ENCODE measurements at places on chromosomes 16 and 17. TPM values are rescaled to one million over a fixed set of nuclear protein-coding genes. Genes with fewer than 3 reads are reported as not detected.
A peak's percentile ranks its signal among the peaks of the same experiment; 100 is the strongest.

Gene DPEP3
- polyA plus RNA-seq: 3.1 TPM

GRCh38 chr16:1918351-1919326, at the start of gene HS3ST6:
Gene HS3ST6 (minus strand): TSS chr16:1918415. CDS start chr16:1918323, 92 bp downstream.
- no peak for DNase-seq
- H3K4me1 ChIP-seq: peaks cover 2% of the 10 kb centered on the region
- no peak within 1 kb of the TSS for H3K27ac ChIP-seq
- H3K4me3 ChIP-seq: no peak within 1 kb of the TSS
- H3K36me3 ChIP-seq: no peaks in the 10 kb centered on the region

GRCh38 chr17:55402374-55402773, 19.3 kb downstream of the MMD start:
- DNase-seq: no peak
- H3K36me3 ChIP-seq: peaks cover 53% of the 10 kb centered on the region
- no peaks in the 10 kb centered on the region for H3K27me3 ChIP-seq
- H3K4me1 ChIP-seq: peaks cover 4% of the 10 kb centered on the region

Gene PLK1
- 2.0 TPM for polyA plus RNA-seq

DNA sequence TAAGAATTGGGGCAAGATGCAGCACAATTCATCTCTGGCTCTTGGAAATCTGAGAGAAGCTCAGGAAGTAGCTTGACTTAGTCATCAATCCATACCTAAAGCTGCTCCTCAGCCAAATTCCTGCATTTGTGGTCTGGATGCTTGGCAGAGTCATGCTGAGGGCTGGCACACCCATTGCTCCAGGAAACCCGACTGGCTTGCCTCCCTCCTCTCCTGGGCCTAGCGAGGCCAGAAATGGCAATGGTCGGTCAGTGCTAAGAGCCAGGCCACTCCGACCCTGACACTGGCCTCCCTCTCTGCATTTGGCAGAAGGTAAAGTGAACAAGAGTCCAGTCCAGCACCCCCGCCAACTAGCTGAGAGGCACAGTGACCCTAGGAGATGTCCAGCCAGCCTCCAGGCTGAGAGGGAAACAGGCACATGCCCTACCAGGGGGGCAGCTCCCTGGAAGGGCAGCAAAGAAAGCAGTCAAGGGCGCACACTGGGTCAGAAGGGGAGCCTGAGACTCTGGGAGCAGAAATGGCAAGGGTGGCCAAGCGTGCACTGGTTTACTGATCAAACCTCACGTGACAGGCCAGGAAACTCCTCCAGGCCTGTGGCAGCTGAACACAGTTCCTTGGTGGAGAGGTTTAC, 10.0 kb downstream of the POLDIP2 start:
- no peak overlapping the region for H3K4me3 ChIP-seq
- H3K4me1 ChIP-seq: no peaks in the 10 kb centered on the region
- DNase-seq: no peak
- H3K27me3 ChIP-seq: no peaks in the 10 kb centered on the region
- H3K36me3 ChIP-seq: peaks cover 85% of the 10 kb centered on the region

Gene KARS1
- 70.7 TPM for polyA plus RNA-seq

- no peak for DNase-seq
- H3K4me1 ChIP-seq: no peaks in the 10 kb centered on the region
- H3K36me3 ChIP-seq: no peaks in the 10 kb centered on the region
- H3K27ac ChIP-seq: no peak overlapping the region
Measured at GRCh38 chr17:61260071-61260797, 139.4 kb upstream of the TBX2 start.

Gene PIRT
- polyA plus RNA-seq: not detected

GRCh38 chr16:49632086-49632794, 223.7 kb downstream of the ZNF423 start:
- no peak overlapping the region for H3K4me3 ChIP-seq
- H3K27me3 ChIP-seq: no peaks in the 10 kb centered on the region
- no peak overlapping the region for H3K27ac ChIP-seq

Gene NPIPB6
- polyA plus RNA-seq: 2.3 TPM

DNA sequence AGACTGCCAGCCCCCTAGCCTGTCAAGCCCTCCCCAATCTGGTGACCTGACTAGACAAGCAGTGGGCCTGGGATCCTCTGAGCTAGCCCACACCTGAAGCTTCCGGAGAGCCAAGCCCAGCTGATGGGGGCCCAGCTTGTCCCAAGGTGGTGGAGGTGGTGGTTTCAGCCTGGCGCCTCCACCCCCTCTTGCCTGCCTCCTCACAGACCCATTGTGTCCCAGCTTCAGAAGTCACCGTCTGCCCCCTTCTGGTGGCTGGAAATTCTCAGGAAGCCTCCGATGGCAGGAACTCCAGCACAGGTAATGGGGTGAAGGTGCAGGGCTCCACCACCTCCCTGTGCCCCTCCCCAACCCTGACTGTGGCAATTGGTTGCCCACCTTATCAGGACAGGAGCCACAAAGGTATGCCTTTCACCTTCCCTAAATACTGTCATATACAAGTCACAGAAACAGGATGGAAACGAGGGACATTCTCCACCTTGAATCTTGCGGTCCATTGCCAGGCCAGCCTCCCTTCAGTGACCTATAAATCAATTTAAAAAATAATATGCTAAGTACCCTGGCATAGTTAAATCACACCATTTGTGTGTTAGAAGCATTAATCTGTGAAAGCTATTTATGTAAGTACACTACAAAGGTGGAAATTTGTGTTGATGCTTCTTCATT, 66.0 kb upstream of the ZNF423 start:
- DNase-seq: peak; percentile 34
- no peak overlapping the region for H3K27ac ChIP-seq
- no peak overlapping the region for H3K4me3 ChIP-seq
- no peaks in the 10 kb centered on the region for H3K4me1 ChIP-seq
- no peaks in the 10 kb centered on the region for H3K36me3 ChIP-seq

- H3K4me3 ChIP-seq: no peak overlapping the region
- peaks cover 43% of the 10 kb centered on the region for H3K36me3 ChIP-seq
- no peaks in the 10 kb centered on the region for H3K4me1 ChIP-seq
Measured at GRCh38 chr17:62572488-62572887, 55.0 kb upstream of the MRC2 start.

Gene SOST
- not detected for polyA plus RNA-seq

DNA sequence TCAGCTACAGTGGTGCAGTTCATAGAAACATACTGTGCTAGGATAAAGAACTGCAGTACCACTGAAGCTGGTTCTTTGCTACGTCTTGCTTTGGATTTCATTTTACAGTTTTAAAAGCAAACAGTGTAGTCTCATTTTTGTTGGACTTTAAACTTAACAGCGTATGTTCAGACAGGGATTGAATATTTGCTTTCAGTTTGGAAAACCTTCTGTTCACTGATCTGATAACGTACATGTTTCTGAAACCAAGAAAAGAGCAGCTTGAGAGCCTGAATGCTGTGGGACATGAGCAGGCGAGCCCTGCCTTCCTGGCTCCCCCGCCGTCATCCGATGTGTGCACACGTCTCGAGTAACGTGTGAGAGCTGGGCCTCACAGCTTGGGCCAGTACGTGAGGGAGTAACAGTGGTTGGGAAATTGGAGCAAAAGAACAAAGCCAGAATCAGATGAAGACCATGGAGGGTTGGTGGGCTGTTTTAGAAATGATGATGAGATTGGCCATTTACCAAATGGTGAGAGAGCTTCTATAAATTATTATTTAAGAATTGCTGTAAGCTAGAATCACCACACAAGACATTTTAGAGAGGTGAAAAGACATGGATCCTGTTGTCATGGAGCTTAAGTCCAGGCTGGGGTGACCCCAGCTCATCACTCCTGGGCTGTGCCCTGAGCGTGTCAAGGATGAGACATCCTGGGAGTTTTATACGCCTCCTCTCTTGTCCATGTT, 20.8 kb upstream of the CLEC18C start:
- no peak overlapping the region for H3K4me3 ChIP-seq
- DNase-seq: no peak
- no peaks in the 10 kb centered on the region for H3K4me1 ChIP-seq
- no peaks in the 10 kb centered on the region for H3K27me3 ChIP-seq
- peaks cover 14% of the 10 kb centered on the region for H3K36me3 ChIP-seq
- no peak overlapping the region for H3K27ac ChIP-seq

DNA sequence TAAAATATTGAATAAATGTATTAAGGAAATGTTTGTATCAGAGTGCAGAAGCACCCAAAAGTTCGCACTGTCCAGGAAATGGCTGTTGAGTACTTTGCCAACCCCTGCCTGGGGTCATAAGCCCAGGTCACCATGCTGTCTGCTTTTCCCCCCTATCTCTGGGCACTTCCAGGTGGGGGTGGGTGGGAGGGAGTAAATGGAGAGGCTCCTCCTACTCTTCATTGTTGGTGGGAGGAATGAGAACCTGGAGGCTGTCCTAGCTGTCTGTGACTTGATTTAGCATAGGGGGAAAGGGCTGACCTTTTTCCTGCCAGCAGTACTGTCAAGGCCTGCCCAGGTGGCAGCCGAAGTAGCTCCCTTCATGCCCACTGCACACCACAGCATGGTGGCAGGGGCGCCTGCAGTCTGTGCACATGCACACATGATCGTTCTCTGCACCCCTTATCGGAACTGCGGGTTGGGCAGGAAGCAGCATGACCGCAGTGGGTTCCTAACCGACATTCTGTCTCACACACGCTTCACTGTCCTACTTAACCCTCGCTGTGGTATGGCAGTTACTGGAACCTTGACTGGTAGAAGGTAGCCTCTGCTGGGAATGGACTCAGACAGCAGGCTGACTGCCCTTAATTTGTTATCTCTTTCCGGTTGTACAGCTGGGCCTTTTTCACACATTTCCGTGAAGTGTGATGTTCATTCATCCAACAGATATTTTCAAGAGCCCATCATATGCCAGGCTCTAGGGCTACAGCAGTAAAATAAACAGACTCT, 41.5 kb downstream of the LDHD start:
- peaks cover 18% of the 10 kb centered on the region for H3K27me3 ChIP-seq
- H3K36me3 ChIP-seq: no peaks in the 10 kb centered on the region
- no peak overlapping the region for H3K27ac ChIP-seq
- peak; percentile 83 for DNase-seq

Gene PKMYT1
- 1.4 TPM for polyA plus RNA-seq

DNA sequence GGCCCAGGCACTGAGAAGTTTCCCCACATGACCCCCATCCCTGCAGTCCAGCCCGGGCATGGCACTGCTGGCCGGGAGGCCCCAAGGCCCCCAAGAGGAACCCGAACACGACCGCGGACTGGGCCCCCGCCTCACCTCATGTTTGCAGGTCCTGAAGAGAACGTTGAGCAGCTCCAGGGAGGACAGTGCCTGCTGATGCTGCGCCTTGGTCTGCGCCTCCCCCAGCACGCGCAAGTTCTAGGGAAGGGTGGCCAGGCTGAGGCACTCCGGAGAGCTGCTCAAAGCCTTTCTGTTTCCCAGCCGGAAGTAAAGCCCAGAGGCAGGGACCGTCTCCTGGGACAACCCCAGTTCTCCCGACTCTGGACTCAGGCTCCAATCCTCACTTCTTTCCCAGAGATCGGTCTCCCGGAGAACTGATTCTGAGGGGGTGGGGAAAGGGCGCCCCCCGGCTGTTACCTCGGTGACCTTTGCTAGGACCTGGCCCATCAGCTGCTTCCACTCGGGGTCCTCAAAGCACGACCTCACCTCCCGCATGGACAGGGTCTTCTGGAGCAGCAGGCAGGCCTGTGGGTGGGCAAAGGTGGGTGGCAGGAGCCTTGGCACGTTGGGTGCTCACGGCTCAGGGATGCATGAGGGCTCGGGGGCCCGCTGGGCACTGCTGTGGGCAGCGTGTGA, 13.7 kb downstream of the MYBBP1A start:
- H3K27me3 ChIP-seq: no peaks in the 10 kb centered on the region
- no peak overlapping the region for H3K4me3 ChIP-seq
- no peaks in the 10 kb centered on the region for H3K4me1 ChIP-seq
- H3K27ac ChIP-seq: no peak overlapping the region

Gene SNAI3
- polyA plus RNA-seq: 6.5 TPM

Gene HAS3
- 2.0 TPM for polyA plus RNA-seq

DNA sequence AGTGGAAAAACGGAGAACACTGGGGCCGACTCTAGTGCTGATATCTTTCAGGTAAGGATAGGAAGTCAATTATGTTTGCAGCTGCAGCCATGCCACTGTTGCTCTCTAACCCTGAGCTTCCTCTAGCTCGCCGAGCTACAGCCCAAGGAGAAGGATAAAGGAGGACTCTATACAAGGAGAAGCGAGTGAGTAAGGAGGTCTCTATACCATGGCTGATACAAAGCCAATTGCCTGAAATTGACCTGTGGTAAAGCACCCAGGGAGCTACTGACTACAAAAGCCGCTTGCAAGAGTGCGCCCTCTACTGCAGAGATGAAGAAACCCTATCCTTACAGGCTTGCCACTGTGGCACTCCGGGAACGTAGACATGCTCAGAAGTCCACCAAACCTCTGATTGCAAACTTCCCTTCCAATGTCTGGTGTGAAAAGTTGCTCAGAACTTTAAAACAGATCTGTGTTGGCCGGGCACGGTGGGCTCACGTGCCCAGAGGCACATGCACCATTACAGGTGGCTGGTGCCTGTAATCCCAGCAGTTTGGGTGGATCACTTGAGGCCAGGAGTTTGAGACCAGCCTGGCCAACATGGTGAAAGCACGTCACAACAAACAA, 10.8 kb upstream of the SLC46A1 start:
- no peaks in the 10 kb centered on the region for H3K36me3 ChIP-seq
- H3K4me3 ChIP-seq: no peak overlapping the region
- no peak overlapping the region for H3K27ac ChIP-seq
- H3K4me1 ChIP-seq: peaks cover 4% of the 10 kb centered on the region
- peak; percentile 67 for DNase-seq

Gene GSG1L2
- not detected for polyA plus RNA-seq

Gene NPIPA2
- polyA plus RNA-seq: 3.9 TPM

Gene PPY
- polyA plus RNA-seq: not detected

Gene PERCC1
- 0.84 TPM for polyA plus RNA-seq

DNA sequence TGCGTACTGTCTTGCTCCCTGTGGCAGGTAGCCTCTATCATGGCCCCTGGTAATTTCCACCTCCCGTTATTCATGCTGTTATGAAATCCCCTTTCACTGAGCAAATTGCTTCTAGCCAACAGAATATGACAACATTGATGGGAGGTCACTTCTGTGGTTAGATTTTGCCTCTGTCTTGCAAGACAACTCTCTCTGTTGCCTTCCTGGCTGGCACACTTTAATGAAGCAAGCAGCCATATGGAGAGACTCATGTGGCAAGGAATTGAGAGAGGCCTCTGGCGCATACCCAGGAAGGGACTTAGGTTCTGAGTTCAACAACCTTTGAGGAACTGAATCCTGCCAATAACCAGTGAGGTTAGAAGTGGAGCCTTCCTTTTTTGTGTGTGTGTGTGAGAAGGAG, 51.8 kb upstream of the GPRC5B start:
- H3K27me3 ChIP-seq: no peaks in the 10 kb centered on the region
- H3K4me1 ChIP-seq: no peaks in the 10 kb centered on the region
- H3K27ac ChIP-seq: no peak overlapping the region
- DNase-seq: no peak
- no peaks in the 10 kb centered on the region for H3K36me3 ChIP-seq
- no peak overlapping the region for H3K4me3 ChIP-seq

- H3K27ac ChIP-seq: no peak overlapping the region
- no peaks in the 10 kb centered on the region for H3K27me3 ChIP-seq
- H3K4me1 ChIP-seq: no peaks in the 10 kb centered on the region
- no peak for DNase-seq
- peaks cover 3% of the 10 kb centered on the region for H3K36me3 ChIP-seq
- H3K4me3 ChIP-seq: no peak overlapping the region
Measured at GRCh38 chr17:30391534-30391933, 12.8 kb downstream of the CPD start.

- no peaks in the 10 kb centered on the region for H3K27me3 ChIP-seq
- no peak for DNase-seq
- H3K4me3 ChIP-seq: no peak overlapping the region
- H3K4me1 ChIP-seq: no peaks in the 10 kb centered on the region
- no peak overlapping the region for H3K27ac ChIP-seq
Measured at GRCh38 chr16:66444049-66444481, 17.0 kb downstream of the BEAN1 start.

GRCh38 chr16:1960665-1961630, 1.6 kb downstream of the NDUFB10 start:
- peaks cover 31% of the 10 kb centered on the region for H3K4me1 ChIP-seq
- no peaks in the 10 kb centered on the region for H3K27me3 ChIP-seq
- no peaks in the 10 kb centered on the region for H3K36me3 ChIP-seq
- peak; percentile 53 for DNase-seq
- peak overlapping the region; percentile 86 for H3K4me3 ChIP-seq
- H3K27ac ChIP-seq: peak overlapping the region; percentile 43

Data from B cell (primary cell).